Cardiac atrium fibroblast (primary cell): ENCODE measurements at places on chromosomes 7 and 10. TPM values are rescaled to one million over a fixed set of nuclear protein-coding genes. Genes with fewer than 3 reads are reported as not detected.

The H2AZ2 gene
- total RNA-seq = 83.8 and 139 TPM in 2 replicates

The LRRN3 gene
- 0.18 and 3.1 TPM in 2 replicates for total RNA-seq

The ABCB4 gene
- 0.16 TPM in 1 of 2 replicates, not detected in the other for total RNA-seq

The CPN1 gene
- not detected in 2 replicates for total RNA-seq

The SLC16A9 gene
- 0.65 TPM in 1 of 2 replicates, not detected in the other for total RNA-seq

The DKK1 gene
- total RNA-seq = 147 and 229 TPM in 2 replicates

The DRGX gene
- total RNA-seq = not detected in 2 replicates

The CFAP69 gene
- total RNA-seq = 1.8 and 4.1 TPM in 2 replicates

The WNT2 gene
- total RNA-seq = not detected in 2 replicates

The FGFBP3 gene
- not detected in 2 replicates for total RNA-seq

The NAT16 gene
- total RNA-seq = not detected in 2 replicates

The SDK1 gene
- total RNA-seq = 0.72 and 1.9 TPM in 2 replicates

The PRSS37 gene
- total RNA-seq = not detected in 2 replicates

The NODAL gene
- not detected in 2 replicates for total RNA-seq

The EGFR gene
- 35.4 and 49.9 TPM in 2 replicates for total RNA-seq

The SPDYE2B gene
- not detected in 2 replicates for total RNA-seq

The FAM241B gene
- not detected in 2 replicates for total RNA-seq

The FZD1 gene
- total RNA-seq = 6.0 and 9.4 TPM in 2 replicates

The TMEM26 gene
- total RNA-seq = 0.16 TPM in 1 of 2 replicates, not detected in the other

The CRPPA gene
- total RNA-seq = 1.1 and 2.3 TPM in 2 replicates

The OR9A2 gene
- total RNA-seq = not detected in 2 replicates

The LBX1 gene
- under 0.01 TPM in 1 of 2 replicates, not detected in the other for total RNA-seq

The HOXA1 gene
- total RNA-seq = not detected in 2 replicates

The ATXN7L1 gene
- total RNA-seq = 3.1 and 4.2 TPM in 2 replicates
